ENCODE measurements at places on chromosomes 16 and 17.

- no peak for DNase-seq
These were observed 8.9 kb downstream of the C16orf86 start for GRCh38 chr16:67675579-67675935.

- no peak for DNase-seq
These were observed 1.7 kb downstream of the ANKRD13B start for GRCh38 chr17:29594519-29595090.

GRCh38 chr17:48499248-48499647, 31.6 kb downstream of the HOXB1 start:
- no peak for DNase-seq

DNA sequence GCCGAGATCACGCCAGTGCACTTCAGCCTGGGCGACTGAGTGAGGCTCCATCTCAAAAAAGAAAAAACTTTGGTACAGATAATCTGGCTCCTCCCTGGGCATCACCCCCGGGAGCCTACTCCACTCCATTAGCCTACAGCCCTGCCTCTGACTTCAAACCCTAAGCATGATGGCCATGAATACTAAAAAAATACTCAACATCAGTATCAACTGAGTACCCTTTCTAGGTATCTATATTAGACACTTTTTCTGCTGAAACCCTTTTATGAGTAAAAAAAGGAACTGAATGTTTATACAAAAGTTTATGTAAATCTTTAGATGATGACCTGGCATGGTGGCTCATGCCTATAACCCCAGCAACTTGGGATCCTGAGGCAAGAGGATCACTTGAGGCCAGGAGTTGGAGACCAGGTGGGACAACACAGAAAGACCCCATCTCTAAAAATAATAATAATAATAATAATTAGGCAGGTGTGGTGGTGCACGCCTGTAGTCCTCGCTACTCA, 6.9 kb downstream of the RDM1 start:
- no peak for DNase-seq

DNA sequence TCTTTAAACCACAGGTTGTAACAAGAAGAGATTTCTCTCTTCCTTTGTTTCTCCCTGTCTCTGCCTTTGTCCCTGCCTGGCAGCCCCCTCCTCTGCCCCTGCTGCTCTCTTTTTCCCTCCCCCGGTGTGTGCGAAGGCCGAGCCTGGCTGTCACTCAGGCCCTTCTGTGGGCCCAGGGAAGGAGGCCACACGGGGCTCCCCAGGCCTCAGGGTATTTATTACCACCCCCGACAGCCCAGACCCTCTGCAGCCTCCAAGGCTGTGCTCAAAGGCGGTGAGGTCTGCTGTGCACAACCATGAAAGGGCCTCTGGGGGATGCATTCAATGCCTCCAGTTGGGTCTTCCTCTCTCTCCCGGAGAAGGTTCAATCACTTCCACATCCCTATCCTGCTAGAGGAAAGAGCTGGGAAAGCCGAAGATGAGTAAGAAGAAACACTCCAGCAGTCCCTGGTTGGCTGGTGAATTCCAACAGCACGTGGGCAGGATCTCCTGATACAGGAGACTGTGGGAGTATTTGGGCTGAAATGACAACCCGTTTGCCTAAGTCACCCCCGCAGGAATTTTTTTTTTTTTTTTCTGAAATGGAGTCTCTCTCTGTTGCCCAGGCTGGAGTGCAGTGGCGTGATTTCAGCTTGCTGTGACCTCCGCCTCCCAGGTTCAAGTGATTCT, 34.2 kb downstream of the ZNF423 start:
- DNase-seq = no peak
